ENCODE measurements at places on chromosomes 7 and 10.

GRCh38 chr7:47648275-47648925, 66.5 kb upstream of the TNS3 start:
- DNase-seq = no peak

- no peak for DNase-seq
These were observed at the start of gene SUN3 for GRCh38 chr7:48028938-48029337. Gene SUN3 (minus strand): TSS chr7:48029107. CDS start chr7:48028938, 169 bp downstream.

- DNase-seq = no peak
These were observed 7.0 kb downstream of the VPS37D start for GRCh38 chr7:73674468-73675124.

DNA sequence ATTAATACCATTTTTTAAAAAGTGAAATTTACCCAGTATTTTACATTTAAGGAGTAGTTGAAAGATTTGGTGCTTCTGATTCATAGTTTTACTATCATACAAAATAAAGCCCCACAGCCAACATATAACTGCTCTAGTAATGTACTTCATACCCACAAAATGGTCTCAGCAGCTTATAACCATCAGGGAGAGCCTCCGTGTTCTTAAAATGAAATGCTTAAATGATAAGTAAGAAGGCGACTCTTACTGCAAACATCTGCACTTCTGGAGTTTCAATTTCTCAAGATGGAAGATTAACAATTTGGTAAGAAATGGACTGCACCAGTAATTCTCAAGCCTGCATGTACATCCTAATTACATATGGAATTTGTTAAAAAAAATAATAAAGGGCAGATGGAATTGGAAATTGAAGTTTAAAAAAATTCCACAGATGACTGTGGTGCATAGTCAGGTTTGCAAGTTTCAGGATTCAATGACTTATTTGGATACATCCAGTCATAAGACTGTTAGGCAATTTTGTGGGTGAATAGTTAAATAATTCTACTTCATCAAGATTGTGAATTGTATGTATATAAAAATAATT, 461.0 kb downstream of the KIF20B start:
- DNase-seq = no peak

DNA sequence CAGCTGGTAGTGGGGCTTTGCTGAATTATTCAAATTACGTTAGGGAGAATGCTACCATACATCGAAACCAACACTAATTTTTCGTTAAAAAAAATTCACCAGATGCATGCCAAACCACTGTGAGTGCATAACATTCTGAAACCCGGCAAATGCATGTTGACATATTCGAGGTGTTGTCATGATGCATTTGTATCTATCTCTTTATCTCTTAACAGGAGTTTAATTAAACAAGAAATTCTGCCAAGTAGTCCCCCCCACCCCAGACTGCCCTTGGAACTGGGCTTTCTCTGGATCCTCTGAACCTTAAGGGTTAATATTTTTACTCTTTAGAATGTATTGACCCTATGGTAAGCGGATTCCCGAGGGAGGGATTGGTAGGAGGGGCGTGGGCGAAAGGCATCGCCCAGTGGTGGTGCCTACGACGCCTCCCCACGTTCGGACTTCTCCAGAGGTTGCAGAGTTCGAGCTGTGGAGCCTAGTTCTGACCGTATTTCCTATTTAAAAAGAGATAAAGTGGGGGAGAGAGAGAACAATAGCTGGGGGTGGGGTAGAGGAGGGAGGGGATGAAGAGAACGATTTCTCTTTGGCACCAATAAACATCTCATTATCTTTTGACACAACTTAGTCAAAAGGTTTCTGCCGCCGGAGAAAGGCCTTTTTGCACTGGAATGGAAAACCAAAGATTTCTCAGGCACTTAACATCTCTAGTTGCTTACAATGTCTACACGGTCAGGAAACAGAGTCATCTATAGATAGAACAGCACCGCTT, 7.2 kb downstream of the DLX6 start:
- no peak for DNase-seq

DNA sequence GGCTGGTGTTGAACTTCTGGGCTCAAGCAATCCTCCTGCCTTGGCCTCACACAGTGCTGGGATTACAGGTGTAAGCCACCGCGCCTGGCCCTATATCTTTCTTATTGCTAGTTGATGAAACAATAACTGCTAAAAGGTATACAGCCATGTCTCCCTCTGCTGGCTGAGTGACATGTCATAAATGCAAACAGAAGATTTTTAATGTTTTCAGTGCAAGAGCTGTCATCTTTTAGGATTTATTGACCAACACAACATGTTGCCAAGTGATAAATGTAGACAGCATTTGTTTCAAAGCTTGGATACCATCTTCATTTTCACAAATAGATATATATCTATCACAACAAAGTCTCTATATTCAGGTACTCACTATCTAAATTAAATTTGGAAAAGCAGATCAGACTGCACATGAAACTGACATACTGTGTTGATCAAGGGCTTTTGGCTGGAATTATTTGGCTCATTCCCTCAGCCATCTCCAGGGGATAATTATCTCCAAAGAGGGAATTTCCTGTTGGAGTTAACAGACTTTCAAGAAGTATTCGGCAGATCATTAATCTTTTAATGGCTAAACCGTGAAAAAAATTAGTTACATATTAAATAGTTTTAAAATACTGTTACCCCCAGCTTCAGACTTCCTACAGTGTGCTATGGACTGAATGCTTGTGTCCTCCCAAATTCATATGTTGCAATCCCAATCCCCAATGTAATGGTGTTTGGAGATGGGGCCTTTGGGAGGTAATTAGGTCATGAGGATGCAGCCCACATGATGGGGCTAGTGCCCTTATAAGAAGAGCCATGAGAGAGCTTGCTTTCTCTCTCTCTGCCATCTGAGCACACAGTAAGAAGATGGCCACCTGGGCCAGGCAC, 41.3 kb upstream of the SRPK2 start:
- peak; percentile 46 for DNase-seq

- DNase-seq = no peak
These were observed 59.2 kb downstream of the WIPF3 start for GRCh38 chr7:29865526-29865925.

- no peak for DNase-seq
These were observed 116.2 kb downstream of the CDH23 start for GRCh38 chr10:71512761-71513539.
